ENCODE measurements at places on chromosomes 2 and 18.

DNA sequence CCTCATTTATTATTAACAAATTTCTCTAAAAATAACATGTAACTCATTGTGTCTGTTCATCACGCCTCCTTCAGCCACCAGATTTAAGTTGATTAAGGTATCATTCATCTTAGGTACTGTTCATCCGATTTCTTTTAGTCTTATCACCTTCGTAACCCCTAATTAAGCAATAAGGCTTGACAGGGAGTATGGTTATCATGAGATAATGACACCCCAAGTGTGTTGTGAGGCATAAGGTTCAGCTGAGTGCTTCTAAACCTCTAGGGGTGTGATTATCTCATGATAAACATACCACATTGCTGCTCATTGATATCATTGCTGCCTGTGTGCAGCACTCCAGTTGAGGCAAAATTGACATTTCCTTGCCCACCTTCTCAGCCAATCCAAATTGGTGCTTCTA is 158.9 kb upstream of the BOD1L2 start:
- DNase-seq: no peak

DNA sequence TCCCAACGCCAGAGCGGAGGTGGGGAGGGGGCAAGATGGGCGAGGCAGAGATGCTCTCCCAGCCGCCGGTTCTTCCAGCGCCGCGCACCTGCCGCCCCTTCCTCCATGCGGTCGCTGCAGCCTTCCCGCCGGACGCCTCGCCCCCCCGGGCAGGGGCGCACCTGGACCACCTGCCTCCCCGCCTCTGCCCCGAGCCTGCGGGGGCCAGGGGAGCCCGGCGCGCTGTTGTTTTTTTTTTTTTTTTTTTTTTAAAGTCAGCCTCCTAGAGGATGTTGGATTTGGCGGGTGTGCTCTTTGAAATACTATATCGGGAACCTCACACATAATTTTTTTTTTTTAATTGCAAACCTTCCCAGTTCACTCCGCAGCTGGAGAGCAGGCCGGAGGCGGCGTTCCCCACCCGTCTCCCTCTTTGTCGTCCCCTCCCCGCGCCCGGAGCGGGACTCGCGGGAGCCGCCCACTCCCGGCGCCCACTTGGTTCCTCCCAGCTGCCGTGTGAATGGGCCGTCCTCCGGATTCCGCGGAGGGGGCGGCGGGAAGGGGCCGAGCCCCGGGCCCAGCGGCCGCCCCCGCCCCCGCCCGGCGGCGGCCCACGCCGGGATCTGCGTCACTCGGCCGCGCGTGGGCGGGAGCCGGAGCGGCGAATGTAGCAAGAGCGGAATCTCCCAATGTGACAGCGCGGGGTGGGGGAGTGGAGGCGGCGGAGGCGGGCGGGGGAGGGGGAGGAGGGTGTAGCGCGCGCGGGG is 421 bp upstream of the NAB1 start:
- DNase-seq: no peak

DNA sequence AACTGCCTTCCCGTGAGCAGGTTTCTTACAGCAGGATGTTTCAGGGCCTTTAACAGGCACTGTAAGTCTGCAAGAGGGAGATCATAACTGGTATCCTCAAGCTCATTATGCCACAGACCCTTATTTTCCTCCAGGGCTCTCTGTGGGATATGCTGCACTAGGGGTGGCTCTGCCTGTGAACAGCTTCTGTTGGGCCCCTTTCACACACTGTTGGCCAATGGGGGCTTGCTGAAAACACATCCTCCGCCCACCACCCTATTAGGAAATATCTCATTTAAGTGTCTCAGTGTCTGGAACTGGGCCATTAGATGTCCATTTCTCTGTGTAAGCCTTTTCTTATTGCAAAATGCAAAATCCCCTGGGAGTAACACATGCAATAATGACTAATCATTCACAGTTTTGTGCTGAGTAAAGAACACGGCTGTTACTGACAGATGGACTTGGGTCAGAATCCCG is 414.3 kb upstream of the HS6ST1 start:
- peak; percentile 52 for DNase-seq

DNA sequence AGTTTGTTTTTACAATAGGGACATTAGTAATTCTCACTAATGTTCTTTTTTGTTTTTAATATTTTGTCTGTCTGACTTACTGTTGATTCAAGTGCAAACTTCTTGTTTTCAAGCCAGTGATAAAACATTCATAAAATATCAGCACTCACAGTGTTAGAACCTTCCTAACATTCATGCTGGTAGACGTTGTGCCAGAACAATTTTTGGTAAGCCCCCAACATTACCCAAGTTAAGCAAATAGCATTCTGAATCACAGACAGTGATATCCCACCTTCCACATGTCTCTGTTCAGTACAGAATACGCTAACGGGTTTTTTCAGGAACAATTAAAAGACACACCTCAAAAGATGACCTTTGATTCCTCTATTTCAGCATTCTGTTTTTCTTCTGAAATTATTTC is 390.3 kb downstream of the ARHGAP15 start:
- DNase-seq: no peak

- DNase-seq: peak; percentile 20
Measured at GRCh38 chr2:239465017-239466001, 64.5 kb upstream of the HDAC4 start.

Data from brain pericyte (primary cell).